ENCODE measurements at places on chromosomes 1 and 21.

GRCh38 chr1:30756545-30757351, 826 bp downstream of the LAPTM5 start:
- DNase-seq = peak; percentile 99

DNA sequence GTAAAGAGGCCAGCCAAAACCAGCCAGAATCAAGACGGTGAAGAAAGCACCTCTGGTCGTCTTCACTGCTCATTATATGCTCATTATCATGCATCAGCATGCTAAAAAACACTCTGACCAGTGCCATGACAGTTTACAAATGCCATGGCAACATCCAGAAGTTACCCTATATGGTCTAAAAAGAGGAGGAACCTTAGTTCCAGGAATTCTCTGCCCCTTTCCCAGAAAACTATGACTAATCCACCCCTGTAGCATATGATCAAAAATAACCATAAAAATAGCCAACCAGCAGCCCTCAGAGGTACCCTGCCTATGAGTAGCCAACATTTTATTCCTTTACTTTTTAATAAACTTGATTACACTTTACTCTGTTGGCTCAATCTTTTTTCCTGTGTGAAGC, 34.2 kb upstream of the PBX1 start:
- no peak for DNase-seq

- DNase-seq = no peak
Measured at GRCh38 chr1:173410794-173411236, 66.3 kb upstream of the PRDX6 start.

- no peak for DNase-seq
Measured at GRCh38 chr1:29267321-29268070, 31.2 kb downstream of the PTPRU start.

DNA sequence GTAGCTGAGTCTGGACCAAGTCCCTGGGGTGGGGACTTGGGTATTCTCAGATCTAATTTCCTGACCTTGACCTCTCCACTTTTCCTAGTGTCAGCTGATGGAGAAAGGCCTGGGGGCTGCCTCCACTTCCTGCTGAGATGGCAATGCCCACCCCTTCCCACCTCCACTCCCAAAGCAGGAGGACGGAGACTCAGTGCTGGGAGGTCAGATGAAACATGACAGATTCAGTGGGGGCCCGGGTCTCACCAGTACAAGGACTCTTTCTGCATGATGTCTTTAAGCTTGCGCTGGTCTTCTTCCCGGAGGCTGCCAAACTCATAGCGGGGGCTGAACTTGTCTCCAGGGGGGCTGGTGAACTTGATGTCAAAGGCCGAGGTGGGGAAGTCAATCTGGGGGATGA, 35.6 kb upstream of the PPP1R15B start:
- no peak for DNase-seq

DNA sequence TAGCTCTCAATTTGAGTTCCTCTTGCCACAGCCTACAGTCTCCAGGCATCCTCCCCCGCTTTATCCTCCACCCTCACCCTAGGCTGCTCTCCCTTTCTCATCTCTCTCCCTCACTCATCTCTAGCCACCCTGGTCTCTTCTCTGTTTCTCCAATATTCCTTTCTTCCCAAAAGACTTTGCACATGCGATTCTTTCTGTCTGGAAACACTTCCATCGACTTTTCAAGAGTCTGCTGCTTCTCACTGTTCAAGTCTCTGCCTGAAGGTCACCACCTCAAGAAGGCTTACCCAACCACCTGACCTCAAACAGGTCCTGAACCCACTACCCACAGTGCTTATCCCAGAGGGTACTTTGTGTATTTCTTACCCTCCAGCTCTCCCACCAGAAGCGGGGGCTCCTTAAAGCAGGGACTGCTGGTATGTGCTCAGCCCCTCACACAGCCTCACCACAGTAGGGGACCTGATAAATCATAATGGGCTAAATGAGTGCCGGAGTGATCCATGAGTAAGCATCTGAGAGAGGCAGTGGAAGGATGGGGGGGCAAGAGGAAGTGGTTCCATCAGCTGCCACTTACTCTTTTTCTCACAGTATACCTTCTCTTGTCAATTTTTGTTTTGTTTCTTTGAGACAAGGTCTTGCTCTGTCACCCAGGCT, 14.3 kb upstream of the KRTAP19-8 start:
- DNase-seq = peak; percentile 1

GRCh38 chr1:179169616-179170467, 59.6 kb downstream of the ABL2 start:
- DNase-seq = peak; percentile 42

DNA sequence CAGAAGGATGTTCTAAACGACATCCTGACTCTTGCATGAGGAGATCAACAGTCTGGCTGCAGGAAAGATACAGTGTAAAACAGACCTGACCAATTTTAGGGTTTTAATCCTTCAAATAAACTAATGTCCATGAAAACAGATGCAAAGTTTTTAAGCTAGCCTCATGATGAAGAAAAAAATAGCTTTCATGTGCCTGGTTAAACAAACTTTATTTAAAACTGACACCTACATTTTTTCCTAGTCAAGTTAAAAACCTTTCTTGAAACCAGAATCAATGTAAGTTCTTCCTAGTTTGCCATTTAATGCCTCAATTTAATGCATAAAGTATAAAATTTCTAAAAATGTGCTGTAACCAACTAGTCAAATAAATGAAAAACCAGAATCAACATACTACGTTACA, 2.9 kb downstream of the WDR26 start:
- no peak for DNase-seq

DNA sequence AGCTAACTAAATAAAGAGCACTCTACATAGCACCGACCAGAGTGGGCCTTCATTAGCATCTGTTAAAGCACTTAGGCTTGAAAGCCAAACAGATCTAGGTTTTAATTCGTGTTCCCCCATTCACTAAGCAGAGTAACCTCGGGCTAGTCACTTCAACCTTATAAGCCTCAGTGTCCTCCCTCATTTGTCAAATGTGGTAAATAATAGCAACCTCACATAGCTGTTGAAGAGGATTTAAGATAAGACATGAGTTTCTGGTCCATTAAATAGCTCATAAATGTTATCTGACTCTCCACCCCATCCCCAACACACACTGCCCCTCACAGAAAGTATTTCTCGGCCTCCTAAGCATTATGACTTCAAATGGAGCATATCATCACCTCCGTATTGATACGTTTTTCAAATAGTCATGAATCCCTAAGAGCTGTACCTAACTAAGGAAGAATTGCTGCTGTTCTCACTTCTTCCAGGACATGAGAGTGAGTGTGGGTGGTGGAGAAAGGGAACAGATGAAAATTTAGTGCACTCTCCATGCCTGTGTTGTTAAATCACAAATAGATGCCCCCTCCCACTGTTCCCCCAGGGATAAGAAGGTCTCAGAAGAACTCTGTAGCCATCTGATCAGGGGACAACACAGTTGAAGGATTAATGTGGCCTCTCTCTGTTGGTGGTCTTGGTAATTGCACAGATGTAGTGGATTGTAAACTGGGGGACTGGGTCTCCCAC, 47.6 kb downstream of the PLPP3 start:
- DNase-seq = no peak

GRCh38 chr1:42801832-42802473, 15.0 kb upstream of the ERMAP start:
- DNase-seq = no peak

GRCh38 chr1:118993700-118994026, 5.5 kb upstream of the TBX15 start:
- no peak for DNase-seq

GRCh38 chr1:22056936-22057335, 4.4 kb downstream of the CDC42 start:
- DNase-seq = peak; percentile 29

DNA sequence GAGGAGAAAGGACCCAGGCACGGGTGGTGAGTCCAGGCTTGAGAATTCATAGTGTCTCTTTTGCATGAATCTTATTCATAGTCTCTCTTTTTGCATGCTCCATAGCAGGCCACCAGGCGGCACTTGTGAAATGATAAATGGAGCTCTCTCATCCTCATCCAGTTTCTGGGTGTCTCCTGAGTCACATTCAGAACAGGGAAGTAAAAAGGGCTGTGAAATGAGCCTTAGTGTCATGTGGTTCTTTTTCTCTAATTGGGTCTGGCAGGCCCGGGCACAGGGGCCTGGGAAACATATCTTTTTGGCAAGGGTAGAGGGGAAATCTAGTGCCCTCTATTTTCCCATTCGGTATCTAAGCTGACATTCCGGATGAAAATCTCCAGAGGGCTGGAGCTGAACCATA, 19.1 kb upstream of the NCF2 start:
- DNase-seq = peak; percentile 79

GRCh38 chr21:33011462-33011861, 14.3 kb upstream of the OLIG2 start:
- no peak for DNase-seq

GRCh38 chr1:34762474-34763141, 3.1 kb downstream of the GJB4 start:
- no peak for DNase-seq

DNA sequence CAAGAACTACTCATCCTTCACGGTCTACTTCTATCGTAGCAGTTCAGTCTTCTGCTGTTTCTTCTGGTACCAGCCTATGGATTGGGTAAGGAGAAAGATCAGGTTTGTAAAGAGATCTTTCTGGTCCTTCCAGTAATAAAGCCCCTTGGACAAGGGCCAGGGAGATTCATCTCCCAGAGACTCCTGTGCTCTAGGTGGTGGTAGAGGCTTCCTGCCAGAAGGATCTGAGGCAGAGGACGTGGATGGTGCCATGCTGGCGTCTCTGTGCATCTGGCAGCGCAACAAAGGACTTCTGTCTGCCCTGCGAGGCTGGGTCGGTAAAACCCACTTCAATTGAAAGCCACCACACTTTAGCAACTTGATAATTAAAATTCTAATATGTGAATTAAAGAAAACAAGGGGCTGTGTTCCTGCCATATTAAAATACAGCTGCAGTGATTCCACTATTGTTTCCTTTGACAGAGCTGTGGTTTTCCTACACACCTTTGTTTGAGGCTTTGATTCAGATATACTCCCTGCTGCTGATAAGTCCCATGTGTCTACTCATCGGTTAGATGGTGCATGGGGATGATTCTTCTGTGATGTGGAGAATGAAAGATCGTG, 73.6 kb downstream of the ROR1 start:
- no peak for DNase-seq

DNA sequence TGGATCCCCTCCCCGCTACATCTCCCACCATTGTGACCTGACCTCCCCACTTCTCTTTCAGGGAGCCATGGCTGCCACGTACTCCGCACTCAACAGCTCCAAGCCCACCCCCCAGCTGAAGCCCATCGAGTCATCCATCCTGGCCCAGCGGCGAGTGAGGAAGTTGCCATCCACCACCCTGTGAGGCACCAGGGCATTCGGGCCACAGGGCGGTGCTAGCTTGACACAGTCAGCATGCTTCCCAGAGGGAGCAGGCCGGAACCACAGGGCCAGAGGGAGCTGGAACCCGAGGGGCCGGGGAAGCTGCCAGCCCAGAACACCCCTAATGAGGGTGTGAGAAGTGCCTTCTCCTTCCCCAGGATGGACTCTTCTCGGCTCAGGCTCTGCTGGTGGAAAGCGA, 44.5 kb downstream of the RPS6KA1 start:
- no peak for DNase-seq

DNA sequence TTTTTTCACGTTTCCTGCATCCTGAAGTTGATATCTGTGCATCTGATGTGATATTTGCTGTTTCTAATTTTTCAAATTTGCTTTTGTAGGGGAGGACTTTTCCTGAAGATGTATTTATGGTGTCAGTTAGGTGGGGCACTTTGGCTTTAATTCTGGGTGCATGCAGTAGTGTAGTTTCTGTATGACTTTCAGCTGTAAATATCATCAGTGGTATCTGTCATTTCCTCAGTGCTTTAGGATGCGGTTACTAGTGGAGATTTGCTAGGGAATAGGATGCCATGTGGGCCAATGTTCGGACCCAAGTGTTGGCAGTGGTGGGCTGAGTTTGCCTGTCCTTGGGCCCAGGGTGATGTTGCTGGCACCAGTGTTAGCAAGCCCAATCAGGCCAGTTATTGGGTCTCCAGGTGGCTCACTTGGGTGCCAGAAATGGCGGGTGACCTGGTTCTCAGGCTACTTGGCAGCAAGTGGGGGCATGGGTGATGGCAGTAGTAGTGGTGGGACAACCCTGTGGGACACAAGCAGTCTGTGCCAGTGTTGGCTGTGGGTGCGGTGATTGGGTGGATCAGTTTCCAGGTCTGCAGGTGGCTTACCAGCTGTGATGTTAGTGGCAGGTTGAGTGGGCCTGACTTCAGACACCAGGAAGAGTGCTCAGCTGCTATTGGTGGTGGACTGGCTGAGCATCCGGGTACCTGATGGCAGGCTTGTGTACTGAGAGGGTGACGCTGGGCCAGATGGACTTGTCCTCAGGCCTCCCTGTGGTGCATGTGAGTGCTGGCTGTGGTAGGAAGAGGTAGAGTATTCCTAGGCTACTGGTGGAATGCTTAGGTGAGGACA, 24.4 kb downstream of the CD55 start:
- no peak for DNase-seq

GRCh38 chr21:17427831-17428483, 84.9 kb upstream of the CXADR start:
- DNase-seq = no peak

DNA sequence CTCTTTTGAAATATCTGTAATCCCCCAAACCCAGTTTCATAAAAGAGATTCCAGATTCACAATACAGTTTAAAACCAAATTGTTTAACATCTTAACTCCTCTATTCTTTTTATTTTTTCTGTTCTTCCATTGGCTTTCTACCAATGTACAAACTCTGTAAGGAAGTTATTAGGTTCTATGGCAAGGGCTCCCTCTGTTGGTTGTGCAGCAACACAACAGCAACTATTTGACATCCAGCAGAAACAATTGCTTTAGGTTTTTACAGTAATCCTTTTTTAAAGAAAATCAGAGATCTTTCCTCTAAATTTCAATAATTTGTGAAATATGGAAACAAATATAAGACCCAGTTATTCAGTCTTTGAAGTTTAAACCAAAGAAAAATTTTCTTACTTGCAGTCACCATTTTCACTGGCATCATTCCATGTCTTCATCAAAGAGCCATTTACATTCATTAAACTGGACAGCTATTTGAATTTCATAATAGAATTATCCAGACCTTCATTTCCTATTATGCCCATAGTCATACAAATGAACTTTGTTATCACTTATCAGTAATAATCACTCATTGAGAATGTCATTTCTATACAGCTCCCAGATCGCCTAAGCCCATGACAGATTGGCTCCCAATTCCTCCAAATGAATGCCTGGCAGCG, 46.5 kb upstream of the RNF11 start:
- DNase-seq = peak; percentile 71

DNA sequence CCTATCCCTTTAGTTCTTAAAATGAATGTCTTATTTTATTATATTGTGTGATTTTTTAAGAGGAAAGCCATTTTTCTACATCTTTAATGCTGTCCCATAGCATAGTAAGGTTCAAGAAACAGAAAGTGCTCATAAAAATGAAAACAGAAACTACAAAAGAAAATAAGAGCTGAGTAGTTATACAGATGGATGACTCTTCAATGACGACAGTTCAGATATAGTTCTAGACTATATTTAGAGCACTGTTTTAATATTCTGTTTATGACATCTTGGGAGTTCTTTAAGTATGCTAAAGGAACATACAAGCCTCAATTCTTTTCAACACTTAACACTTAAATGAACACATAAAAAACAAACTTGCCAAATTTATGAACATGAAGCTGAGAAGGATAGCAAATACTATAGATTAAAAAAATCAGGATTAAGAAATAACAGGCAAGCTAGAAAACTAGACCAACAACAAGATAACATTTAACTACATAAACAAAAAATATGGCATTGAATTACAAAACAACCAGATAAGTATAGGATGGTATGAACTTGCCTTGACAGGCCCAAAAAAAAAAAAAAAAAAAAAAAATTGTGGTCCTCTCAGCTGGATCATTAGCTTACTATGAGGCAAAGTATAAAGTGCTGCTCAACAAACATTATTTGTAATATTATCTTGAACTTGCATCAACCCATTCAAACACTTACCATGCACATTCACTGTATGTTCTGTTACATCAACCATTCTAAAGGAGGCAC, 87.9 kb downstream of the ZZZ3 start:
- no peak for DNase-seq

Measured in NB4 (cell line).